Hematopoietic multipotent progenitor cell treated with erythropoietin and hydrocortisone succinate and interleukin-3 and kit ligand, for 8 days (in vitro differentiated cells): ENCODE measurements at places on chromosomes 6 and 20.
A peak's percentile ranks its signal among the peaks of the same experiment; 100 is the strongest.

- DNase-seq, result no peak
Observed at GRCh38 chr6:28707387-28708282, 182.0 kb downstream of the GPX5 start.

- DNase-seq, result no peak
Observed at GRCh38 chr6:102759415-102759814, 1365.9 kb downstream of the GRIK2 start.

DNA sequence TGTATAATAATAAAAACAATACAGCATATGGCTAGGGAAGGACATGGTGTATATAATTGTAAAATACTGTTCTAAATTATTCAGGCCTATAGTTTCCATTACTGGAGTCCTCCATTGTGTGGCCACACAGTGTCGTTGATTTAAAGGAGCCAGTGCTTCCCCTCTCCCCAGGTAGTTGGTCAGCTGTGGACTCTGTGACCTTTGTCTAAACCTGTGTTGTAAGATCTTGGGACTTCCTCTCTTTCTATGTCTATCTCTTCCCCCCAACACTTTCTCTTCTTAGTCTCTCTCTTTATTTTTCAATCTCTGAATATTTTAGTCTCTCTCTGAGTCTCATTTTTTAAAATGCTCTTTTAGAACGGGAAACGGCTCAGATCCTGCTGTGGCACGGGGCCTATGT, 35.6 kb downstream of the BRPF3 start:
- DNase-seq, result no peak

GRCh38 chr6:82040405-82041221, 206.9 kb downstream of the IBTK start:
- DNase-seq, result peak; percentile 47

DNA sequence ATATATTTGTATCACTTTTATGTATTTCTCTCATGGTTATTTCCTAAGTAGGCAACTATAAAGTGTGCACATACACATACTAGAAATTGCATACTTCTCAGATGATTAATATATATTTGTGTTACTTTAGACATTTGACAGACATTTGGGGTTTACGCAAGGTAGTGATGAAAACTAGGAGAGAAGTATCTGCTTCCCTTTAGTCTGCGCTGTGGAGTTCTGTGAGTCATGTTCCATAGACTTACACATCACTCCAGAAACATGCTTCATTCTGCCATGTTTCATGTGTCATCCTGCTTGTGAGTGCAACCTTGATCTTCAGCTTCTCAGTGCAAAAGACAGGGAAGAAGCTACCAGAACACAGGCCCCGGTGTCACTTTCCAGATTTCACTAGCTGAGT, 200.7 kb upstream of the BMP2 start:
- no peak for DNase-seq

- no peak for DNase-seq
Observed at GRCh38 chr6:25428758-25429317, 149.7 kb downstream of the CARMIL1 start.

DNA sequence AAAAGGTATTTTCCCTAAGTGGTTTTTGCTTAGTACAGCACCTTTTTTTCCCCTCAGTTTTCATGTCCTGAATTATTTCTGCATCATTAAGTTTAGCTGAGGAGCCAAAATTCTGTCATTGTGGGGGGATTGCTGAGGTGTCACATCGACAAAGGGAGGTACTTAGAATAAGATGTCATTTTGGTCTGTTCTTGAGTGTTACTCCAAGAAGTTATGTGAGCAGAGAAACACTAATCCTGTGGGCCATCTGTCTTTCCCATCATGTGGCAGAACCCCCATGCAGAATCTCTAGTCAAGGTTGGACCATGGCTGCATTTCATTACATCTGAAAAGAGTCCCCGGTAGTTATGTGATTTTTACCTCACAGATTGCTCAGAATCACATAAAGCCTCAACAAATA, 167.8 kb upstream of the CENPW start:
- no peak for DNase-seq

DNA sequence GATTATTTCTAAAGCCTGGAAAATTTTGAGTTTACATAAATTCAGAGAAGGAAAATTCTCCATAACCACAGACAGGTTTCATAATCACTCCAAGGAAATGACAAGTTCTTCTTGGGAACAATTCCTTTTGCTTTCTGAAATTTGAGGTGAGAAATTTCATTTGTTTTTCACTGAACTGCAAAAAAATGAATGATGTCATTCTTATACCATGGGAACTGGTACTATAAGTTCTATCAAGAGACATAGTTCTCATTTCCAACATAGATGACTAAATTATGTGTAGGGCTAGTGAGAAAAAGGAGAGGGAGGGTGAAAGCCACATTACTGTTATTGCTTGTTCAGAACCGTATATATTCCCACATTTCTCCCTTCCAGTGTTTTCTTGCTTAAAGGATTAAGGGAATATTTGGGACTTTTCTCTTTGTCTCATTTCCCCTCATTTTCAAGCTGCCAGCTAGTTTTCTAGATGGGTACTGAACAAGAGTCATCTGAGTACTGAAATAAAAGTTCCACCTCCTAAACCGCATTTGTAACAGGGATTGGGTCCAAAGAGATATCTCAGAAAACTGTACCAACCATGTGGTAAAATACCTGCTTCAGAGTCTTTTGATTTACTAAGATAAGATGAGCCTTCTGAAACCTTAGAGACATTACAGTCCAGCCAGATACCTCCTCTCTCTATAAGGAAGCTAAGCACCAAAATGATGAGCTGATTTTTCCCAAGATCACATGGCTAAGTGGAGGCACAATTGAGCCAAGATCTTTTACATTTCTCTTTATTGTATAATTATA, 144.3 kb upstream of the PRDM1 start:
- no peak for DNase-seq
